ENCODE measurements at places on chromosomes 5 and 9. TPM values are rescaled to one million over a fixed set of nuclear protein-coding genes. Genes with fewer than 3 reads are reported as not detected.

Gene MAMDC4
- 14.7 TPM for total RNA-seq

Gene ORM2
- not detected for total RNA-seq

Gene SLC34A3
- not detected for total RNA-seq

Gene GMCL2
- not detected for total RNA-seq

GRCh38 chr5:173760461-173761177 is 127.5 kb upstream of the CPEB4 start:
- no peak for DNase-seq

- DNase-seq = no peak
Observed at GRCh38 chr5:180343831-180344695, 9.1 kb downstream of the GFPT2 start.

- DNase-seq = no peak
Observed at GRCh38 chr9:92293075-92293354, 482 bp downstream of the IARS1 start.

DNA sequence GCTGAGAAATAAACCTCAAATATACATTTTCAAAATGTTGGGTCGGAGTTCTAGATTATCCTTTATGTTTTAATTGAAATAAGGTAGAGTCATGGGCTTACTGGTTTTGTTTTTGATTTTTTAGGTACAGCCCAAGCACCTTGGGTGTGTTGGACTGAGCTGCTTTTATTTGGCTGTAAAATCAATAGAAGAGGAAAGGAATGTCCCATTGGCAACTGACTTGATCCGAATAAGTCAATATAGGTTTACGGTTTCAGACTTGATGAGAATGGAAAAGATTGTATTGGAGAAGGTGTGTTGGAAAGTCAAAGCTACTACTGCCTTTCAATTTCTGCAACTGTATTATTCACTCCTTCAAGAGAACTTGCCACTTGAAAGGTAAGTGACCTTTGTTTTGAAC is 3.6 kb downstream of the CCNG1 start:
- DNase-seq = no peak

DNA sequence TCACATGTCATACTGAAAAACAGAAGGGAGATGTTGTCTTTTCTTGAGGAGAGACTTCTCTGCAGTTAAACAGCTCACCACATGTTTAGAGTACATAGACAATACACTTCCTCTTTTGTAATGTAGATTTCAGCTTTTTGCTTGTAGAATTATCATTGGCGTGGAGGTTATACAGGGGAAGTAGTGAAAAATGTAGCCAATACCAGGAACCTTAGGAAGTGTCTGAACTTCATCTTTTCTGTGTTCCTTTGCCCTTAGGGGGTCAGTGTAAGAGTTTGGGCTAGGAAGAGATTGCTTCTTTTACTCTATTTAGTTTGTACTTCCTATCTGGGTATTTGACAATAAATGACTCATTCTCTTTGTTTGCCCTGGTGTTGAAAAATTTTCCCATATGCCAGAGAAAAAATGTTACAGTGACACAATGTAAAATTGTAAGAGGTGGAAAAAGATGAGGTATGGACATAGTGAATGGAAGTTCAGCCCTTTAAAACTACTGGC is 21.0 kb upstream of the CDKN2B start:
- DNase-seq = no peak

- peak; percentile 6 for DNase-seq
Observed at GRCh38 chr5:135827965-135828781, 6.3 kb upstream of the SLC25A48 start.

DNA sequence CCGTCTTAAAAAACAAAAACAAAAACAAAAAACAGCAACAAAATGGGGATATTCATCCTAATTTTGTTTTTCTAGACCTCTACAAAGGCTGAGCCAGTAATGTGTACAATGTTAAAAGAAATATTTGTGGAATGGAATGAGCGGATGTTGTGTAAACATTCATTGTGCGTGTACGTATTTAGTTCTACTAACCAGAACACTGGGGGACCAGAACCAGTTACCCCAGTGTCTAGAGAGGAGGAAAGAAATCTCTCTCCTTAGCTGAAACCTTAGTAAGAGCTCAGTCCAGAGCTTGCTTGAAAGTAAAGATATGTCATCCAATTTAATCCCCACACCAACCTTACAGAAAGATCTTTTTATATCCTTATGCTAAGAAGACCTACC is 106.7 kb upstream of the CPEB4 start:
- DNase-seq = no peak

DNA sequence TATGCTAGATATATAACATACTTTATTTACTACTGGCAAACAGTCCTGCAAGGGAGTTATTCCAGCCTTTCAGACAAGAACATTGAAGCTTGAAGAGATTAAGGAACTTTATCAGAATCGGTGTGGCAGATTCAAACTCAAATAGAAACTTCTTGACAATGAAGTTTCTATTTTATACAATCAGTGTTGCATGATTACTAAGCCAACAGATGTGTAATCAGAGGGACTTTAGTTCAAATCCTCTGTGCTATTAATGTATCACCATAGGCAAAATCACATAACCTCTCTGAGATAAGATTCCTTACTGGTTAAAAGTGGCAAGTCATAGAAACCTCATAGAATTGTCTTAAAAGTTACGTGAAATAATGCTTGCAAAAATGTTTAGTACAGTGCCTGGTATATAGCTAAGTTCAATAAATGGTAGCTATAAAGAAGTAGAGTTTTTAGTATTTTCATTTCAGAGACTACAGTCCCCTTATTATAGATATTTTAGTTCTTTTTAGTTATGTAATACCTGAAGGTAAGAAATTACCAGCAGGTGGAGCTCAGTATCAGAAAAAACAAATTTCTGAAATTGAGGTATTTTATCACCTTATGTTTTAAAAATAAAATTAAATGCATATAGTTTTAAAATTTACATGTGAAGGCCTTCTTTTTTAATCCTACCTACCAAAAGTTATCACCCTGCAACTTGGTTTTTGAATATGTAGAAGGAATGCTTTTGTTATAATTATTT is 172.1 kb downstream of the FER start:
- DNase-seq = no peak
